ENCODE measurements at places on chromosomes 5 and 9. TPM values are rescaled to one million over a fixed set of nuclear protein-coding genes. Genes with fewer than 3 reads are reported as not detected.
A peak's percentile ranks its signal among the peaks of the same experiment; 100 is the strongest.

TMEM171 gene
- total RNA-seq: 0.38 TPM

DNA sequence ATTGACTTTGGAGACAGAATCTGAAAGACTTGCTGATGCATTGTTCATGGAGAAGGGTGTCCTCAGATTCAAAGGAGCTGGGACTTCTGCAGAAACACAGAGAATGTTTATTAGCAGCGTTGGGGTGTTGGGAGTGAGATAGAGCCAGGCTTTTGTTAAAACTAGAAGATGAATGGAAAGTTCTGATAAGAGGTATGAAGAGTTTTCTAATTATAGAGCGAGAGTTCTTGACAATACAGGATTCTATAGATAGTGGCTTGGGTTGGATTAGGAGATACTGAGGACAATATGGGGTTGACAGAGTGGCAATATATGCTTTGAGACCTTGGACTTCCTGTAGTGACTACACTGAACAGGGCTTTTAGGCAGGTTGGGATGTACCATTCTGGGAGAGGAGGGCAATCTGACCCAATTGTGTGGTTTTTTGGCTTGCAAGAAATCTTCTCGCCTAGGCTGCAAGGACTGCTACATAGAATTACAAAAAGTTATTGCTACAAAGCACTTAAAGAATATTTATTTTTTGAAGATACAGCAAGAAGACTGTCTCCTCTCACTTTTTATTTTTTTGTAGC lies 83.1 kb downstream of the FER start:
- no peak for DNase-seq

TXNDC8 gene
- total RNA-seq: not detected

WNT8A gene
- not detected for total RNA-seq

GRCh38 chr5:61805101-61805500 lies 473.0 kb downstream of the ZSWIM6 start:
- peak; percentile 88 for DNase-seq

GRCh38 chr5:58360794-58361193 lies 99.1 kb downstream of the PLK2 start:
- no peak for DNase-seq

- no peak for DNase-seq
These were observed 162.8 kb downstream of the GABRG2 start for GRCh38 chr5:162230348-162230747.

DNA sequence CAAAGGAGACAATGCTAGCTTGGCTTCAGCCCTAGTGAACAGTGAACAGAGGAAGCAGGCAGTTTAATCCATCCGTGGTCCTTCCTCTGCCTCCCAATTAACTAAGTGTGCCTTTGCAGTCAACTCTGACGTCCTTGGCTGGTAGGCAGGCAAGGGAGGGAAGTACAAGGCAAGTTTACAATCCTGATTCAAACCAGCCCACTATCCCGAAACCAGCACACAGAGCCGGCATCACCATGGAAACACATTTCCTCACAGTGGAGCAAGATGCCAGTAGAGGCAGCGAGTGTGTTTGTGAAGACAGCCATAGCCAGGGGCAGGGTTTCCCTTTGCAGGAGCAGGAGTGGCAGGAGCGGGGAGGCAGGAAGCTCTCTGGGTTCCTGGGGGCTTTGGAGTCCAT lies 73.9 kb downstream of the GOLPH3 start:
- no peak for DNase-seq

GRCh38 chr5:38830521-38831051 lies 15.2 kb upstream of the OSMR start:
- DNase-seq: no peak

GRCh38 chr5:95861221-95861863 lies 38.8 kb upstream of the GLRX start:
- DNase-seq: peak; percentile 97

PDLIM7 gene
- 591 TPM for total RNA-seq
